ENCODE measurements at places on chromosomes 3 and 15. TPM values are rescaled to one million over a fixed set of nuclear protein-coding genes. Genes with fewer than 3 reads are reported as not detected.

DNA sequence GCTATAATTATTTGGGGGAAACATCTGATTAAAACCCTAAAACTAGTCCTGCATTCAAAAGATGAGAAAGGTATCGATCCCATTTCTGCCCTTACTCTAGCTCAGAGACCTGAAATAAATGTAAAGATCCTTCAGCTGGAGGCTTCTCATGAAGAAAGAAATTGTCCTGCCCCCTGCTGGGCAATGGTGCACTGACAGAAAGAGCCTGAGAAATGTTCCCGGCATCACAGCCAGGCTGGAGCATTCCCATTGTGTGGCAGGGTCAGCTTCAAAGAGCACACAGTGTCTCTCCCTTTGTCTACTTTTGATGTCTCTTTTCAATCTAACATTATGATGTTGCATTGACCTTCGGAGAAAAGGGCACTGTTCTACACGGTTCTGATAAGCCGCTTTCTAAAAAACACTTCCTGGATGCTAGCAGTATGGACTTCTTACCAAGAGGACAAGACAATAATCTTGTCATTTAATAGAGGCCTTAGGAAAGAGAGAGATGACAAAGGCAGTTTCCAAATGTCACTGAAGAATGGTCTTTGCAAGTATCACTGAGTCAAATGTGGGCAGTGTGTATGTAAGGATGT is 287.5 kb downstream of the MAGI1 start:
- H3K27me3 ChIP-seq = no peaks in the 10 kb centered on the region
- no peak overlapping the region for H3K27ac ChIP-seq
- no peaks in the 10 kb centered on the region for H3K36me3 ChIP-seq
- DNase-seq = no peak
- H3K4me3 ChIP-seq = no peak overlapping the region

The CHL1 gene
- total RNA-seq = not detected

The HACL1 gene
- total RNA-seq = 36.7 TPM

DNA sequence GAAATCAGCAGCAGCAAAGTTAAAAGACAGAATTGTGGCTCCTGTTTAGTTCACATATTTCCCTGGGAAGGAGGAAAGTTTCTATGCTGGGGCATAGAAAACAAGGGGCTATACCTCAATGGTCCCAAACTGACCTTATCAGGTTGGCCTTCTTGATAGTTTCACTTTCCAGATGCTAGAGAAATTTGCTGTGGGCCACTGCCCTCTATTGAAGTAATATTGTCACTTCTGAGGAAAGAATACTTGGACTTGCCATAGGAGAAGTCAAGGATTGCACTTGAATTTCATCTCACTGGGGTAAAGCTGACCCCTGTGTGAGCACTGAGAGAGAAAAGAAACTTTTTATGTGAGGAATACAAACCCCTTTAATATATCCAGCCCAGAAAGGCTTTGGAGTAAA is 49.3 kb upstream of the XCR1 start:
- peaks cover 3% of the 10 kb centered on the region for H3K4me1 ChIP-seq
- no peaks in the 10 kb centered on the region for H3K36me3 ChIP-seq
- no peaks in the 10 kb centered on the region for H3K27me3 ChIP-seq
- H3K4me3 ChIP-seq = no peak overlapping the region
- DNase-seq = no peak
